ENCODE measurements at places on chromosomes 3 and 15.

DNA sequence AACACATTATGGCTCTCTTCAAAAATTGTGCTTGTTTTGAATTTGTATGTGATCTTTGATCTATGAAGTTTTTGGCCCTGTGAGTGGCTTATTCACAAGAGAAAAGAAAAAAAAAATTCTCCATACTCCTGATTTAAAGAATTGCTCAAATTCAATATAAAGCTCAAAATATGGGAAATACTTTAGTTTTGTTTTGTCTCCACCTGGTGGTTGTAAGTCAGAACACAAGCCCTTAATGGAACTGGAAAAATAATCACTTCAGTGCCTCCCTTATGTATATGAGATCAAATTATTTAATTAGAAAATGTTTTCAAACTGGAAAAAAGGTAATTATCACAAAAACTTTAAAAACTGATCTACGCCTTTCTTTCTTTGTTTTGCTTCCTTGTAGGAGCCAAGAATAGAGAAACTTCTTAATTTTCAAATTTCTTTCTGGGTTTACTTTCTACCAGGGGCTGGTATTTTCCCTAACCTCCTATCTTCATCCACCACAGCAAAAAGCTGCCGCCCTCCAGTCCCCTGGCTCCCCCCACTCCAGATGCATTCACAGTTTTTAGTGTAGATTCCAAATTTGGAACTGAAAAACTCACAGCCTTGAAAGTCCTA, 50.6 kb downstream of the SERP1 start:
- DNase-seq = peak; percentile 56

- no peak for DNase-seq
These were observed 7.6 kb downstream of the SLC27A2 start for GRCh38 chr15:50189633-50190032.

DNA sequence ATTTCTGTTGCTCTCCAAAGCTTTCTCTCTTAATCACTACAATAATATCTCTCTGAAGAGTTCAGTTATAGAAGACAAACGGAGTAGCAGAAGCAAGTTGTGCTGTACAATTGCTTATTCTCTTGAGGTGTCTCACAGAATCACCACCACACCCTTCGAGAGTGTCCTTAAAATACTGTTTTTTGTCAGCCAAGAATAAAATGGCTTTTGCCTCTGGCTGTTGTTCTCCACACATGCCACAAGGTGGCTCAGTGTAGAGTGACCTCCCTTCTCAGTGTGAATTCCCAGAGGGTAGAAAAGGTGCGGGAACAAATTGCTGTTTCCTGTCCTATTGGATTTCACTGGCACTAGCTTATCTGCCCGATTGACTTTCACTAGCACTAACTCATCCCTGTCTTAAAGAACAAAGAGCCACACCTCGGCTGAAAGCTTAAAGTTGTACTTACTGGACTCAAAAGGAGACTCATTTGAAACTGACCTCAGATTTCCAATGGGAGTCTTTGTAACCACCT, 134.2 kb upstream of the SATB1 start:
- peak; percentile 1 for DNase-seq

- peak; percentile 96 for DNase-seq
These were observed 4.0 kb upstream of the RPL14 start for GRCh38 chr3:40452876-40453730.

- no peak for DNase-seq
These were observed 41.2 kb downstream of the RGMA start for GRCh38 chr15:93047621-93048425.

DNA sequence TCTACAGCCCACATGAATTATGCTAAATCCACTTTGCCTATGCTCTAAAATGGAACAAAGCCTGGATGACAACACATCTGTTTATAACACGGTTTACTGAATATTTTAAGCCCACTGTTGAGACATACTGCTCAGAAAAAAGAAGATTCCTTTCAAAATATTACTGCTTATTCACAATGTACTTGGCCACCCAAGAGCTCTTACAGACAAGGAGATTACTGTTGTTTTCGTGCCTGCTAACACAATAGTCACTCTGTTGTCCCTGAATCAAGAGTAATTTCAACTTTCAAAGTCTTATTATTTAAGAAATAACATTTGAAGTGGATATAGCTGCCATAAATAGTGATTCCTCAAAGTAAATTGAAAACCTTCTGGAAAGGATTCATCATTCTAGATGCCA, 70.9 kb downstream of the ANKRD28 start:
- no peak for DNase-seq

- no peak for DNase-seq
These were observed 27.4 kb downstream of the SMAD6 start for GRCh38 chr15:66729331-66729951.

GRCh38 chr3:4889896-4890295, 89.3 kb upstream of the BHLHE40 start:
- DNase-seq = no peak

- DNase-seq = no peak
These were observed 479.8 kb upstream of the TBL1XR1 start for GRCh38 chr3:177676947-177677587.

- DNase-seq = no peak
These were observed 220.3 kb upstream of the STT3B start for GRCh38 chr3:31312400-31312799.

GRCh38 chr15:69275933-69276560, 22.7 kb upstream of the PAQR5 start:
- DNase-seq = no peak

GRCh38 chr3:130854208-130854864, 39.5 kb upstream of the ATP2C1 start:
- DNase-seq = no peak

DNA sequence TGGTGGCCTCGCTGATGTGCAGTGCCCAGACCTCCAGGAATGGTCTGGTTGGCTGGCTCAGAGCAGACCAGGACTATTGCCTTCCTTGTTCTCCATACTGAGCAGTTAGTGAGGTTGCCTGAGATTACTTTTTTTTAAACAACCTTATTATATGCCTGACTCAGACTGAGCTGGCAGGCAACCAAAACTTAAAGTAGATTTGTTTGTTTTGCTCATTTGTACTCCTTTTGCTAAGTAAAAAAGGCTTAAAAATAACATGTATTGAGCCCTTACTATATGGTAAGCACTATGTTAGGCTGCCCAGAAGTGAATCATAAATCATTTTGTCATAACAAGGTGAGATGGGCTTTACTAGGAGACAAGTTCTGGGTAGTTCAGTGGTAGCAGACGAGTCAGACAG, 92.4 kb downstream of the GHSR start:
- DNase-seq = peak; percentile 44

GRCh38 chr3:151219056-151219455, 16.0 kb upstream of the GPR171 start:
- DNase-seq = peak; percentile 84

- no peak for DNase-seq
These were observed 33.6 kb upstream of the OCA2 start for GRCh38 chr15:28132524-28133275.

- DNase-seq = no peak
These were observed 135.5 kb upstream of the KCNH8 start for GRCh38 chr3:19012846-19013245.

- DNase-seq = no peak
These were observed 150.0 kb downstream of the CLSTN2 start for GRCh38 chr3:140085001-140085400.

DNA sequence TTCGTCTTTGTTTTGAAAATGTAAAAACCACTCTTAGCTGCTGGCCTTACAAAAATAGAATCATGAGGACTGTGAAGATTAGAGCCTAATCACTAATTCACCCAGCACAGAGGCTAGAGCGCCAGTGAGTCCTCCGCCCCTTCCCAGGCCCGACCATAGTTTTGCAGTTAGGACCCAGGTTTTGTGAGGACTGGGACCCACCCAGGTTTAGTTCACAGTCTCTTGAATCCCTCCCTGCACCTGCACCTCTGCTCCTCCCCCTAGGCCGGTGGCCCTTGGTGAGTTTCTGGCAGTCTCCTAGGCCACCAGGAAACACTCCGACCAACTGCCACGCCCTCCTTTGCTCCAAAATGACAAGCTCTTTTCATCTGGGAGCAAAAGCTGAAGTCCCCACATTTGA, 136.0 kb upstream of the CCDC54 start:
- DNase-seq = peak; percentile 54

DNA sequence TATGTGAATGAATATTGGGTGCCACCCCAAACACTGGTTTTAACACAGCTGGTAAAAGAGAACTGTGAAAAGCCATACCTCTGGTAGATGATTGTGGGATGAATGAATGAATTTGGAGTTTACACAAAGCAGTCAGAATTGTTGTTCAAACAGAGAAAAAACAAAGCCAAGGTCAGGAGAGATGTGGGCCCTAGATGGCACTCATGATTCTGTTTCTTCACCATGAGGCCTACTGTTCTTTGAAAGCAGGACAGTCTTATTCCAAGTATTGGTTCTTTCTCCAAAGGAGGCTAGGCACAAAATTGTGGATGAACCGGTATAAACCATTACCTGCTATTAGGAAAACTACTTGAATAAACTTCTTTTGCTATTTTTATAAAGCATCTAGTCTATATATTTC, 97.6 kb downstream of the SAMMSON start:
- DNase-seq = no peak

DNA sequence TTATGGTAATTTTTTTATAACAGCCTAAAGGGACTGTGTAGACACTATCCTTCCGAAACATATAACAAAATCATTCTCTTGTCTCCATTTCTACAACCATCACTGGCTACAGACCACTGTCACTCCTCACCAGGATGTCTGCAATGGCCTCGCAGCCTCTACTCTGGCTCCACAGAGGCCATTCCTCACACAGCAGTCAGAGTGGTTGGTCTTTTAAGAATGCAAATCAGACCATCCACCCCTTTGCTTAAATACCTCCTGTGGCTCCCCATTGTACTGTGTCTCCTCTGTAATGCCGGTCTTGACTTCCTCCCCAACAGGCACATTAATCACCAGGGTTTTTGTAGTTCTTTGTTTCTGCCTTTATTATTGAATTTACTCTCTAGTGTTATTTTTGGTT, 344.8 kb downstream of the ERC2 start:
- DNase-seq = no peak

- no peak for DNase-seq
These were observed 400.9 kb upstream of the MCTP2 start for GRCh38 chr15:93830221-93831080.

DNA sequence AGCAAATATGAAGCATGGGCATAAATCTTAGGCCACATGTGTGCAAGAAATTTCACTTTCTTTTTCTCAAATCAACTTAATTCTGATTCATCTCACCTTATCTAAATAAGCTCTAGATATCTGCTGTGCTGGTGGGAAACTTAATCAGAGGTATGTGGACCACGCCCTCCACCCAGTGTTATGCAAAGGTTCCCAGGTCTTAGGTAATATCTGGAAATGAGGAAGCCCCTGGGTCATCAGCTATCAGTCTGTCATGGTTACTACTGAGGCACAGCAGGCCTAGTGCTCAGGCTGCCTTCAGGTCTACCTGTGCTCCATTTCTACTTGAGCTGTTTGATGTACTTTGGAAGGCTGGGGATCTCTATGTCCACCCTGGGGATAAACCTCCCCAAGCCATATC, 134.4 kb upstream of the KCNH8 start:
- no peak for DNase-seq

DNA sequence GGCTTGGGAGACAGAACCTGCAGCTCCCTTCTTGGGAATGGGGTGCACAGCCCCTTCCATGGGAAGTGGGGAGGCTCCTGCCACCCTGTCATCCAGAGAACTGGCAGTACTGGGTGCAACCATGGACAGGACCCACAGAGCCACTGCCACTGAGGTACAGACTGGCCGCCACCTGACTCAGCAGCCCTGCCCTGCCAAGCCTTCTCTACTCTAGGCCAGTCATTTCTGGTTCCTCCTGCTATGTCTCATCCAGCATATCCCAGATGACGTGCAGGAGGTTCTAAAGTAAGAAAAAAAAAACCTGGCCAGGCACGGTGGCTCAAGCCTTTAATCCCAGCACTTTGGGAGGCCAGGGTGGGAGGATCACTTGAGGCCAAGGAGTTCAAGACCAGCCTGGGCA, 76.9 kb upstream of the RPL32 start:
- no peak for DNase-seq

DNA sequence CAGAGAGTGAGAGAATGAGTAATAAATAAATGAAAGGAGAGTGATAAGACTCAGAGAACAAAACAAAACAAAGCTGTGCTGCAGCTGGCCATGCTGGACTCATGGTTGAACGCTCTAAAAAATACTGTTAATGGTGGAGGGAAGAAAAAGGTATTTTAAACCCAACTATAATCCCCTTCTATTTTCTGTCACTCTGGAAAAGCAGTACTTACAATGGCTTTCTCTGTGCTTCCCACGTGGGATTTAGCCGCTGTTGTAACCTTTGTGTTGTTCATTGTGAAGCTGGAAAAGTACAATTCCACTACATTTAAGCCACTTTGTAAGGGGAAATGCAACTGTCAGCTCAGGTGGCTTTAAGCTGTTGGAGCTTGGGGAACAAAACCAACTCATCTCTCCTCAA, 917.7 kb downstream of the IGSF11 start:
- DNase-seq = no peak

DNA sequence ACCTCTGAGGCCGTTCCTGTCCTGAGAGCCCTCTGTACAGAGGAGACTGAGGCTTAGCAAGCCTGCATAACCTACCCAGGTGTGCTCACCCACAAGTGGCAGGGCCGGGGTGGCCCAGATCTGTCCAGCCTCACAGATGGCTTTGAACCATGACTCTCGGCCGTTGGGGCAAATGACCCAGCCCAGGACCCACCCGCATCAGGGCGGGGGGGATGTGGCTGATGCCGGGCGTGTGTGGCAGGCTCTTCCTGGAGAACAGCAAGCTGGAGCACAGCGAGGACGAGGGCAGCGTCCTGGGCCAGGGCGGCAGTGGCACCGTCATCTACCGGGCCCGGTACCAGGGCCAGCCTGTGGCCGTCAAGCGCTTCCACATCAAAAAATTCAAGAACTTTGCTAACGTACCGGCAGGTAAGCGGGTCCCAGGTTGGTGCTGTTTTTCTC, 133.5 kb downstream of the LRRK1 start:
- no peak for DNase-seq

DNA sequence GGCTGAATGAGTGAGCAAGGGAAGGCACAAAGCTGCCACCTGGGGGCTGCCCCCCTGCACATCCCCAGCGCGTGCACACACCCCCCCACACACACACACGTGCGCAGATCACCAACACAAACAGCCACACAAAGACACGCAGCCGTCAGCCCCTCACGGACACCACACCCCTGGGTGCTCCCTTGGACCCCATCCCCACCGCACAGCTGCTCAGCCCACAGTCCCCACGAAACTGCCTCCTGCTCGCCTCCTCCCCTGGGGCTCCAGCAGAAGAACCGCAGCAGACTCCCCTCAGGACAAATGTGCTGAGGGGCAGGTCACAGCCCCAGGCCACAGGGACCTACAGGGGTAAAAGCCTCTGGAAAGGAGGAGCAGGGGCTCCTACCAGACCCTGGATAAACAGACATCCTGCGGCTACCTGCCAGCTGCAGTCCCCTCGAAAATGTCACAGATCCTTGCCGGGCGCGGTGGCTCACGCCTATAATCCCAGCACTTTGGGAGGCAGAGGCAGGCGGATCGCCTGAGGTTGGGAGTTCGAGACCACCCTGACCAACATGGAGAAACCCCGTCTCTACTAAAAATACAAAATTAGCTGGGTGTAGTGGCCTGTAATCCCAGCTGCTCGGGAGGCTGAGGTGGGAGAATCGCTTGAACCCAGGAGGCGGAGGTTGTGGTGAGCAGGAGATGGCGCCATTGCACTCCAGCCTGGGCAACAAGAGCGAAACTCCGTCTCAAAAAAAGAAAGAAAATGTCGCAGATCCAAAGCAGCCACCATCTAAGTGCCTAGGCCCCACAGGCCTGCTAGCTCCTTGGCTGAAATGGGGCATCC, 6.5 kb downstream of the TWF2 start:
- DNase-seq = no peak

- no peak for DNase-seq
These were observed 512.2 kb upstream of the PPP2R3A start for GRCh38 chr3:135453326-135453725.
